ENCODE measurements at places on chromosomes 13 and 19. TPM values are rescaled to one million over a fixed set of nuclear protein-coding genes. Genes with fewer than 3 reads are reported as not detected.

BEST2 gene
- total RNA-seq = not detected

- DNase-seq = no peak
These were observed 24.5 kb upstream of the CXCL17 start for GRCh38 chr19:42467183-42467760.

DNA sequence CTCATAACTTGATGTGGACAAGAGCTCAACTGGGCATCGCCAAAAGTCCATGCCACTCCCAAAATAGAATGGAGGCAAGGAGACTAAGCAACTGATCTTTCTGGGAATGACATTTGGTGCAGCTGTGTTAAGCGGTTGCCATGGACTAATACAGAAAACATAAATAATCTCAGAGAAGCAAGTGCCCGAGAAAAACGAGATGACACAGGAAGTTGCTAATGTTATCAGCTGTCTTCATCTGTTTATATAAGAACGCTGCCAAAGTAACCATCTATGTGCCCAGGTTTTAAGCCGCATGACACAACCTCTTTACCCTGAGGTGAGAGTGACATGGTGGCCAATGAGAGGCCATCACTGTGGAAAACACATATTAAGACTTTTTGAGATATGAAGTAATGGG lies 54.9 kb upstream of the SACS start:
- no peak for DNase-seq

- no peak for DNase-seq
These were observed 270.9 kb upstream of the NBEA start for GRCh38 chr13:34671137-34671536.

DNA sequence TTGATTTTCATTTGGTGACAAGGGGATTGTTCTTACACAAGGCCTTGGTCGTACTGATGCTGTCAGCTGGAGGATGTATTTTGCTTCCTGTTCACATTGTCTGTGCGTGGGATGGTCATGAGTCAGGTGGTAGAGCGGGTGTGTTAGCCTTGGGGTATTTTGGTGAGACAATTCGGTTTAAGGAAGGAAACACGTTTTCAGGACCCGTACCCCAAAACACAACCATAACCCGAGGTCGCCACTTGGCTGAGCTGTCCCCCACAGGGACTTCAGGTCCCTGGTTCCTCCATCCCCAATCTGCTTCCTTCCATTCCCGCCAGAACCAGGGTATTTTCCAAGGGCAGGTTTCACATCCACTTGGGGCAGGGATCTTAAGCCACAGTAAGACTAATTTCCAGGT lies 15.0 kb downstream of the MYO9B start:
- DNase-seq = no peak

All from esophagus muscularis mucosa (tissue), 4 donors.